ENCODE measurements at places on chromosomes 16 and 17. TPM values are rescaled to one million over a fixed set of nuclear protein-coding genes. Genes with fewer than 3 reads are reported as not detected.

- DNase-seq = no peak
Measured at GRCh38 chr16:19085679-19086200, 18.3 kb downstream of the COQ7 start.

DNA sequence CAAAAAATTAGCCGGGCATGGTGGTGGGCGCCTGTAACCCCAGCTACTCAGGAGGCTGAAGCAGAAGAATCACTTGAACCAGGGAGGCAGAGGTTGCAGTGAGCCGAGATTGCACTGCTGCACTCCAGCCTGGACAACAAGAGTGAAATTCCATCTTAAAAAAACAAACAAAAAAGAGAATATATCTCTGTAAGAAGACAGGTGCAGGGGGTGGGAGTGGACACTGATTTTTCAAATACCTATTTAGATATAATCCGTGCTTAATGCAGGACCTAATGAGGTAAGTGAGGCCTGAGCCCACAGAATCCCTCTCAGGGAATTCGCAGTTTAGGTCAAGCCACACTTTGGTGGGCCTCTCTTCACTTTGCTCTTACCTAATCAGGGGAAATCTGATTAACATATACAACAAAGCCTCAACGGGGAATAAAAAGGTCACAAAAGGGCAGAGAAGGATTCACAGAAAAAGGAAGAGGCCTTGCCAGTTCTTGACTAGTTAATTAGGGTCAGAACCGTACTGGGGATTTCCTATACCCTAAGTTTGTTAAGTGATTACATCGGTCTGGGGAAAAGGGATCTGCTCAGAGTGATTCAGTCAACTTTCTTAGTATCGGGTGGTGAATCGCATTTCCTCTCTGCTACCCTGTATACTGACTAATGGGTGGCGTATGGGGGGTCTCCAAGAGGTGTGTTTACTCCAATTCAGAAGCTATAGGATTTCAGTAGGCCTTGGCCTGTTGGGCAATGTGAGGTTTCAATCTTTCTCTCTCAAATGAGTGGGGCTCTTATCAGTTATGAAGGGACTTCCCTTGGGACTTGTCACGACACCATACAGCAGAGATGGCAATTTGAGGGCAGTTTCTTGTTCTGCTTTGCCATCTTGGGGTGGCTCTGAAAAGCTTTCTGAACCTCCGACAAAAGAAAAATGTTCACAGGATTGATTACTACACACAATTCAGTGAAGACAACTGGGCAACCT, 1.9 kb upstream of the NFAT5 start:
- DNase-seq = no peak

DNA sequence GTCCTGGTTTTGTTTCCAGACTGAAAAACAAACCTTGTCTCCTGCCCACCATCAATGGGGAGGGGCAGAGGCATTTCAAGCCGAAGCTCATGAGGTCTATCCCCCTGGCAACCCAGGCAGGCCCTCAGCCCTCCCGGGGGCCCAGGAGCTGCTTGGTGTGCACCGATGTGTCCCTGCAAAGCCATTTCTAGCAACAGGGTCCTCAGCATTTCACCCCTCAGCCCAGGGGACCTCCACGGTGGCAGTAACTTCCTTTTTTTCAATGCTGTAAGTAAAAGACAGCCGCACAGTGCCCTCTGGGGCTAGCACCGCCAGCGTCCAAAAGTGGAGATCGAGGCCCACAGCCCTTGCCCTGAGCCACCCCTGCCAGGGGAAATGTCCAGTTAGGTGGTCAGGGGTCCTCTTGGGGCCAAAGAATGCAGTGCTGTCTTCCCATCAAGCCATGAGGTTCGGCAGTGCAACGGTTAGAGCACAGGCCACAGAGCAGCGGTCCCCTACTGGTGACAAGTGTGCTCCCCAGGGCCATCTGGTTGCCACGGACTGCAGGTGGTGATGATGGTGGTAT, 79.9 kb downstream of the LITAF start:
- DNase-seq = no peak

DNA sequence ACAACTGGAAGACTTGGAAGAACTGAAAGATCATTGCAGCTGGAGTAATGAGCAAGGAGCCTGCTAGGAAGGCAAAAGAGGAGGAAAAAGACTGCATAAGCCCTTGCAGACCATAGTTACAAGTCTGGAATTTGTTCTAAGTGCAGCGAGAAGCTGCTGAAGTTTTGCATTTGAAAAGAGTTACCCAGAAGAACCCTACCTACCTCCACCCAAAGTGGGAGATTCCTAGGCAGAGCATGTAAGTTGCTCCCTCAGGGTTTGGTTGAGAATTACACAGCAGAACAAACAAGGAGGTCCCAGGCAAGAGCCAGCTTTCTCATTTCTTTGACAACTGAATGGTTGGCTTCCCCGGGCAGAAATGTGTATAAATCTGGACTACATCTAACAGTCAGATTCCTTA, 118.7 kb upstream of the NUDT7 start:
- DNase-seq = no peak

DNA sequence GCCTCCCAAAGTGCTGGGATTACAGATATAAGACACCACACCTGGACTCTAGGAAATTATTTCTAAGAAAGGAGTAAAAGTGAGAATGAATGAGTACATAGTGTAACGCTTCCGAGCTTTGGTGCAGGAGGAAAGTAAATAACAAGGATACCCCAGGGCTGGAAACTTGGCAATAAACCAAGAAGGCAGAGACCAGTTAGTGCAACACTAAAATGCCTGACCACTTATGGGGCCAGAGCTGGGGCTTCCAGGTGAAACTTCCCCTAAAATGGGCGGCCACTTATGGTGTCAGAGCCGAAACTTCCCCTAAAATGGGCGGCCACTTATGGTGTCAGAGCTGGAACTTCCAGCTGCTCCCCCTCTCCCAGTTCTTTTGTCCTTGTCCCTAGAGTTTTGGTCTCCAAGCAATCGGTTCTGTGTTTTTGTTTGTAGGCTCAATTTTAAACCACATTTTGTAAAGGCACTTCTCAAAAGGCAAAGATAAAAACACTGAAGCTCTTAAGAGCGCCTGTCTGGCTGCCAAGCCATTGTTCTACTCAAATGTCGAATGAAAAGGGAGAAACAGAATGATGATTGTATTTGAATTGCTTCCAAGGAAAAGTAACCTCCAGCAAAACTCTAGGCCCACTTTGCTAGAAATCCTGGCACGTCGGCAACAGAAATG, 63.9 kb downstream of the NXN start:
- no peak for DNase-seq

GRCh38 chr16:64459821-64460220, 662.0 kb downstream of the CDH11 start:
- DNase-seq = no peak

Gene DPEP1
- total RNA-seq = 2.4 TPM

Gene HOXB7
- total RNA-seq = not detected

Gene TNFSF13
- 1.2 TPM for total RNA-seq

Gene LYRM9
- 9.8 TPM for total RNA-seq

Gene CD300E
- under 0.01 TPM for total RNA-seq

Gene CLEC3A
- total RNA-seq = under 0.01 TPM
